Spleen (tissue), 13 donors: ENCODE measurements at places on chromosomes 11 and 22.
A peak's percentile ranks its signal among the peaks of the same experiment; 100 is the strongest.

DNA sequence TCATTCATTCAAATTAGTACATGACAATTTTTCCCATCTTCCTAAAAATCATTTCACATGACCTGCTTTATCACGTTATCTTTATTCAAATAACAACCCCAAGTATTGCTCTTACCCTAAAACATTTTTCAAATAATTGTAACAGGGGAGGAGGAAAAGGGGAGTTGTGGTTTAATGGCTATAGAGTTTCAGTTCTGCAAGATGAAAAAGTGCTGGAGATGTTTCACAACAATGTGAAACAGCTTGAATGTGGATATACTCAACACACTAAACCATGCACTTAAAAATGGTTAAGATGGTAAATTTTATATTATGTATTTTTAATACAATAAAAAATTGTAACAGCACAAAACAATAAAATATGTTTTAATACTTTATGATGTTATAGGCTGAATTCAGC is 161.6 kb upstream of the GUCY1A2 start:
- no peaks in the 10 kb centered on the region for H3K36me3 ChIP-seq
- no peaks in the 10 kb centered on the region for H3K27me3 ChIP-seq
- no peak overlapping the region for H3K27ac ChIP-seq
- H3K4me1 ChIP-seq, result no peaks in the 10 kb centered on the region
- DNase-seq, result no peak

GRCh38 chr11:69007975-69008381 is 5.1 kb downstream of the MRGPRF start:
- peaks cover 3% of the 10 kb centered on the region for H3K4me1 ChIP-seq
- H3K27me3 ChIP-seq, result peaks cover 51% of the 10 kb centered on the region
- H3K36me3 ChIP-seq, result no peaks in the 10 kb centered on the region
- H3K27ac ChIP-seq, result peak overlapping the region; percentile 73
- DNase-seq, result peak; percentile 43

- no peak overlapping the region for H3K27ac ChIP-seq
- peaks cover 100% of the 10 kb centered on the region for H3K4me1 ChIP-seq
- no peak for DNase-seq
- no peaks in the 10 kb centered on the region for H3K36me3 ChIP-seq
- no peak overlapping the region for H3K4me3 ChIP-seq
These were observed 9.7 kb downstream of the DGKZ start for GRCh38 chr11:46356924-46357482.

- no peaks in the 10 kb centered on the region for H3K36me3 ChIP-seq
- H3K4me3 ChIP-seq, result peak overlapping the region; percentile 66
- DNase-seq, result no peak
- no peak overlapping the region for H3K27ac ChIP-seq
- H3K27me3 ChIP-seq, result peaks cover 14% of the 10 kb centered on the region
These were observed 1.7 kb upstream of the ABTB2 start for GRCh38 chr11:34359548-34359891.

GRCh38 chr11:70568814-70569617 is 170.7 kb downstream of the CTTN start:
- no peaks in the 10 kb centered on the region for H3K36me3 ChIP-seq
- peak; percentile 64 for DNase-seq
- no peak overlapping the region for H3K27ac ChIP-seq
- peaks cover 20% of the 10 kb centered on the region for H3K4me1 ChIP-seq
- H3K4me3 ChIP-seq, result no peak overlapping the region
- H3K27me3 ChIP-seq, result no peaks in the 10 kb centered on the region
